ENCODE measurements at places on chromosomes 5 and 9.

DNA sequence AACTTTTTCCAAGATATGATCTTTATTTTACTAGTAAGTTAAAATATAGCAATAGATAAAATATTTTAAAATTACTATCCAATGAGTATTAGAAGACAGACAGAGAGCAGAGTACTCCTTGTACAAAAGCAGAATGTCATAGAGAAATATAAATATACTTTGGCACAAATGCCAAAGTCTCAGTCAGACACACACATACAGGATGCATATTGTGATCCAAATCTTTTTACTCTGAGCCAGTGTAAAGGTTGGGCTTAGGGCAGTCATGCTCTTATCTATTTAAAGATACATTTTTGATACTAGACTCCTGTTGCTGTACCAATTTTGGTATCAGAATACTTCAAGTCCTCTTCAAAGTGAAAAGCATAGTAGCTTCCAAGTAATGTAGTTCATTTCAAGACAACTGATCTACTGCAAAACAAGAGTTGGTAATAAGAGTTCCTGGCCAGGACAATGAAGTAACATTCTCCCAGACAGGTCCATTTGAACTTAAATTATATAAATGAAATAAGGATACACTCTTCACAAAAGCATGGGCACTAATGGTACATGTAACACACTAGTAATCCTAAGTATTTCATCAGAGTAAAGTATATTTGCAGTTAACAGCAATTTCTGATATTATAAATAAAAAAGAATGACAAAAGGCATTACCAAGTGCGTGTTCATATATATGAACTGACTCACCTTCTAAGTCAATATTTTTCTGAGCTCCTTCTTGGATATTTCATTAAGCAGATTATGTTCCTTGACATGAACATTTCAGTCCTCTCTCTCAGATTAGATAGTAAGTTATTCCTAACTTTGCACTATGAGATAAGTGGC lies 10.5 kb downstream of the PFDN1 start:
- H3K27me3 ChIP-seq: no peaks in the 10 kb centered on the region
- peaks cover 94% of the 10 kb centered on the region for H3K4me1 ChIP-seq
- H3K4me3 ChIP-seq: no peak overlapping the region
- no peaks in the 10 kb centered on the region for H3K36me3 ChIP-seq

GRCh38 chr9:7209990-7210389 lies 452.2 kb downstream of the KDM4C start:
- DNase-seq: no peak
- no peak overlapping the region for H3K27ac ChIP-seq
- H3K36me3 ChIP-seq: no peaks in the 10 kb centered on the region

DNA sequence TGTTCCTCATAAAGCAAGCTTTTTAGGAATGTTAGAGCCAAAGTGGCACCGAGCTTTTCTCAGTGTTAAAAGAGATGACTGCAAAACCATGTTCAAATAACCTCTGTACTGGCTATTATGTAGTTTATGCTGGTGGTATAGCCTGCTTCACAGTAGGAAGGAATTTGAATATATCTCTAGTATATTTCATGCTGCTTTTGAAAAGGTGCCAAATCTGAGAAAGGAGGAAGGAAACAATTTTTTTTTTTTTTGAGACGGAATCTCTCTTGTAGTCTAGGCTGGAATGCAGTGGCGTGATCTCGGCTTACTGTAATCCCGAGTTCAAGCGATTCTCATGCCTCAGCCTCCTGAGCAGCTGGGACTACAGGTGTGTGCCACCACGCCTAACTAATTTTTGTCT lies 13.5 kb downstream of the CREBRF start:
- H3K36me3 ChIP-seq: no peaks in the 10 kb centered on the region
- H3K27ac ChIP-seq: no peak overlapping the region
- no peaks in the 10 kb centered on the region for H3K4me1 ChIP-seq

- peaks cover 82% of the 10 kb centered on the region for H3K36me3 ChIP-seq
- H3K27ac ChIP-seq: no peak overlapping the region
- DNase-seq: no peak
- no peak overlapping the region for H3K4me3 ChIP-seq
- H3K4me1 ChIP-seq: no peaks in the 10 kb centered on the region
Observed at GRCh38 chr9:109072133-109072692, 47.5 kb downstream of the TMEM245 start.

GRCh38 chr9:69155341-69156030 lies 18.6 kb upstream of the TJP2 start:
- no peak for DNase-seq
- no peak overlapping the region for H3K4me3 ChIP-seq
- H3K4me1 ChIP-seq: peaks cover 10% of the 10 kb centered on the region
- no peaks in the 10 kb centered on the region for H3K36me3 ChIP-seq
- no peaks in the 10 kb centered on the region for H3K27me3 ChIP-seq
- H3K27ac ChIP-seq: no peak overlapping the region

DNA sequence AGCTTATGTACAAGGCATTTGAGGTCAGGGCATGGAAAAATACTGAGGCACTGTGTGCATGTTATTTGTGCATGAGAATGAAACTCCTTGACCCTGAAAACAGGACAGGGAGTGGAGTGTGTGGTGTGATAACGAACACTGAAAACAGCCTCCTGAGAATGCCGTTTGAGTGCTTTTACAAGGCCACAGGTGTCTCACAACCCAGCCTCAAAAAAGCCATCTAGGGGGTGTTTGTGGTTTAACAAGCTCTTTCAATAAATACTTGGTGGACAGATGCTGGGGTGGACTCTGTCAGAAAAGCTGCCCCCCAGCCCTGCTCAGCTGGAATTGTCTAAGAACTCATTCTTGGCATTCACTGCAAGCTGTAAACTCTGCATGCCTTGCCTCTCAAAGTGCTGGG lies 94.0 kb upstream of the SLC25A48 start:
- H3K36me3 ChIP-seq: no peaks in the 10 kb centered on the region
- no peaks in the 10 kb centered on the region for H3K27me3 ChIP-seq
- no peak overlapping the region for H3K27ac ChIP-seq
- DNase-seq: no peak
- no peak overlapping the region for H3K4me3 ChIP-seq

DNA sequence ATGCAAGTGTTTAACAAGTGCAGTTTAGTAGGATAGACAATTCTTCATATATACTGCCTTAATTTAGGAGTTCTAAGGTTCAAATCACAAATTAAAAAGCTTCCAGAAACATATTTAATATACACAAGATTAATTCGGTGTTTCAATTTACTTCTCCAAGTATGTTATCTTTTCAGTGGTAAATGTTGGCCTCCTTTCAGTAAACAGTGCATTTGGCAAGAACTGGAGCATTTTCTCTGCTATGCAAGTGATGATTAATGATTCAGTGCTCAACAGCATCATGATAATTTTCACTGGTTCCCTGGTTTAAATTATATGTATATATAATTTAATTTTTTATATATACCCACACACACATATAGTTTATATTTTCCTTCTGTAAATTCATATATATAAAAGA lies 541.7 kb downstream of the EFNA5 start:
- peaks cover 4% of the 10 kb centered on the region for H3K4me1 ChIP-seq
- H3K4me3 ChIP-seq: no peak overlapping the region
- H3K27ac ChIP-seq: no peak overlapping the region
- H3K36me3 ChIP-seq: no peaks in the 10 kb centered on the region
- DNase-seq: no peak
- no peaks in the 10 kb centered on the region for H3K27me3 ChIP-seq

DNA sequence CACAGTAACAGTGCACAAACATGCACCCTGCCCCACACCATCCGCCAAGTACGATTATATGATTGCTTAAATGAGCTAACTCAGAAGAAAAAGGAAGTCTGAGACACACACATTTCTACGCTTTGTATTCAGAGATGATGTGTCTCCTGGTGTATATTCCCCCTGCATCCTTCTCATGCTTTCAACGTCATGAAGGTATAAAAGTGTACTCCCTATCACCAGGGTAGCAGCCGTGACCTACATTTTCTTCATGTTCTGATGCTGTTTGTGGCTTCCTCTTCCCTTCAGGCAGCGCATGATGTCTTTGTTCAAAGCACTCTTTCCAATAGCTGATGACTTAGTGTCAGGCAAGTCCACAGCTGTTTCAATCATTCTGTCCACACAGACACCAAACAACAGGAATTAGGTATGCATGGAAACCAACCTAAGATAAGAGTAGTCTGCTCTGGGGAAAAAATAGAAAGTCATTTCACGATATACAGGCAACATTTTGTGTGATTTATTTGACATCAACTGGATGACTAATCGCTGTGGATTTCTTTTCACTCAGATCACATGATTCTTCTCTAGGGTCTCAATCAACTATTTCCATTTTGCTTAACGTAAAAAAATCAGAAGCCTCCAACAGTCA lies 269.4 kb upstream of the PTGER4 start:
- H3K4me3 ChIP-seq: no peak overlapping the region
- no peaks in the 10 kb centered on the region for H3K36me3 ChIP-seq
- H3K4me1 ChIP-seq: peaks cover 34% of the 10 kb centered on the region
- no peaks in the 10 kb centered on the region for H3K27me3 ChIP-seq

GRCh38 chr9:93076792-93077128 lies 18.3 kb downstream of the SUSD3 start:
- H3K27me3 ChIP-seq: no peaks in the 10 kb centered on the region
- DNase-seq: no peak
- no peaks in the 10 kb centered on the region for H3K36me3 ChIP-seq
- peaks cover 4% of the 10 kb centered on the region for H3K4me1 ChIP-seq
- H3K27ac ChIP-seq: no peak overlapping the region

- DNase-seq: no peak
- no peaks in the 10 kb centered on the region for H3K36me3 ChIP-seq
Observed at GRCh38 chr9:103734471-103734870, 359.6 kb upstream of the SMC2 start.

- no peaks in the 10 kb centered on the region for H3K36me3 ChIP-seq
- H3K4me3 ChIP-seq: no peak overlapping the region
- DNase-seq: no peak
- H3K4me1 ChIP-seq: no peaks in the 10 kb centered on the region
- no peaks in the 10 kb centered on the region for H3K27me3 ChIP-seq
Observed at GRCh38 chr5:2919310-2920018, 168.0 kb upstream of the IRX2 start.

GRCh38 chr9:121685146-121685794 lies 33.8 kb downstream of the DAB2IP start:
- H3K36me3 ChIP-seq: no peaks in the 10 kb centered on the region
- no peak for DNase-seq
- H3K27me3 ChIP-seq: no peaks in the 10 kb centered on the region
- H3K4me1 ChIP-seq: peaks cover 14% of the 10 kb centered on the region

GRCh38 chr9:130858739-130859705 lies 24.0 kb downstream of the ABL1 start:
- H3K4me1 ChIP-seq: peaks cover 30% of the 10 kb centered on the region
- H3K4me3 ChIP-seq: no peak overlapping the region
- no peaks in the 10 kb centered on the region for H3K27me3 ChIP-seq
- peaks cover 13% of the 10 kb centered on the region for H3K36me3 ChIP-seq
- H3K27ac ChIP-seq: peak overlapping the region; percentile 86
